ENCODE measurements at places on chromosomes 12 and 14.

GRCh38 chr14:93003945-93004698 lies 81.2 kb downstream of the CHGA start:
- DNase-seq, result no peak

GRCh38 chr12:11885261-11886038 lies 185.3 kb upstream of the BCL2L14 start:
- DNase-seq, result no peak

GRCh38 chr14:85333313-85333712 lies 196.6 kb upstream of the FLRT2 start:
- DNase-seq, result no peak

GRCh38 chr12:106774808-106775524 lies 484 bp downstream of the RIC8B start:
- DNase-seq, result no peak

DNA sequence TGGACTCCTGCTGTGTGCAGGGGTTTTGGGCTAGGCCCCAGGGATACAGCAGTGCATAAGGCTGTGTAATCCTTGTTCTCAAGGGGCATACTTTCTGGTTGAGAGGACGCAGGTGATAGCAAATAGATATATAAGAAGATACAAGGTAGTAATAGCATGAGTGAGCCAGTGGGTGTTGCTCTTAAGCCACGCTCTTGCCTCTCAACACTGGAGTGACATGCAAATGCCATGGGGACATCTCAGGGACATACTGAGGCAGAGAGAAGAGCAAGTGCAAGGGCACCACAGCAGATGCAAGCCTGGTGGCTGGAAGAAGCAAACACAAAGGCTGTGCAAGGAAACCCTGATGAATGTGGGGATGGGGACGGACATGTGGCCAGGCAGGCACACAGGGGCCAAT lies 223.3 kb downstream of the CHST11 start:
- no peak for DNase-seq

- no peak for DNase-seq
Measured at GRCh38 chr12:20555771-20556170, 139.4 kb upstream of the SLCO1C1 start.

DNA sequence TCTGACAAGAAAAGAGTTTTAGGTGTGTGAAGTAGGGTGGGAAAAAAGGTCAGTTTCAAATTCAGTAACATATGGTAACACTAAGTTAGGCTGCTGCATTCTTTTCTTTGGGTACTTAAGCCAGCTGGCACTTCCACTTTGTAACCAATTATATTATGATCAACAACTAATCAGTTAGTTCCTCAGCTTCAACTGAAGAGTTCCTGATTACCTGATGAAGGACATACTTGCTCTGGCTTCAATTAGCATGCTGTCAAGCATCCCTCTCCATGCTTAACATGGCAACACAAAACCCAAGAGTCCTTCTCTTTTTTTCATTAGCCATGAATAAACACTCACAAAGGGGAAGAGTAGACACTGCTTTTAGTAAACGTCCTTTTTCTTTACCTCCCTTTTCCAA lies 6.8 kb upstream of the KANSL2 start:
- no peak for DNase-seq

DNA sequence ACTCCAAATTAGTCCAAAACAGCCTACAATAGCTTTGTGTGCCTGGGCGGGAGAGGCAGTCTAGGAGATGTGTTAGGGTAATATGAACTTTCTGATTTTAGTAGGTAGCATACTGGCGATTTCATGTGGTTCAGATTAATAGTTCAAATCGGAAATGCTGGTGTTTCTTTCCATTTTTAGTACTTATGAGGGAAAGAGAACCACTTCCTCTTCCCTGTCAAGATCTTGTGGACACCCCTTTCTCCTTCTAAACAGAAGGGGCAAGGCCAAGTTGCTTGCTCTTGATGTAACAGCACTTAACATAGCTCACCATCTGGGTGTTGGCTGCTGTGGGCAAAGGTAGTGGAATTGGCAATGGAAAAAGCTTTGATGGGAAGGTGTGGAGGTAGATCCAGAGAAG lies 32.2 kb upstream of the IGF1 start:
- DNase-seq, result no peak

DNA sequence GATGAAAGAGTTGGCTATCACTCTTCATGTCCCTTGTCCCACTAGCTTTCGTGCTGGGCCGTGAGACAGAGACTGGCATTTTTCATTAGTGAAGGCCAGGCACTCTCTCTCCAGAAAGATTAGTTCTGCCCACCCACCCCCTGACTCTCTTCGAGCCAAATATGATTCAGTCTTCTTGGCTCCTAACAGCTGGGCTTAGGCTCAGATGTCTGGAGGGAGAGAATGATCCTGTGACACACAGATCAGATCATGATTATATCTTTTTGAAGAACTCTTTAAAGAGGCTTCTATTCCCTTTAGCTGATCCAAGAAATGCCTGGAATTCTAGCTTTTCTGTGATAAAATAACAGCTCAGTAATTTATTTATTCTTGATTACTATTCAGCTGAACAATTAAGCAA lies 5.2 kb upstream of the GNG2 start:
- DNase-seq, result no peak

- DNase-seq, result no peak
Measured at GRCh38 chr12:102376181-102376747, 104.1 kb downstream of the IGF1 start.

DNA sequence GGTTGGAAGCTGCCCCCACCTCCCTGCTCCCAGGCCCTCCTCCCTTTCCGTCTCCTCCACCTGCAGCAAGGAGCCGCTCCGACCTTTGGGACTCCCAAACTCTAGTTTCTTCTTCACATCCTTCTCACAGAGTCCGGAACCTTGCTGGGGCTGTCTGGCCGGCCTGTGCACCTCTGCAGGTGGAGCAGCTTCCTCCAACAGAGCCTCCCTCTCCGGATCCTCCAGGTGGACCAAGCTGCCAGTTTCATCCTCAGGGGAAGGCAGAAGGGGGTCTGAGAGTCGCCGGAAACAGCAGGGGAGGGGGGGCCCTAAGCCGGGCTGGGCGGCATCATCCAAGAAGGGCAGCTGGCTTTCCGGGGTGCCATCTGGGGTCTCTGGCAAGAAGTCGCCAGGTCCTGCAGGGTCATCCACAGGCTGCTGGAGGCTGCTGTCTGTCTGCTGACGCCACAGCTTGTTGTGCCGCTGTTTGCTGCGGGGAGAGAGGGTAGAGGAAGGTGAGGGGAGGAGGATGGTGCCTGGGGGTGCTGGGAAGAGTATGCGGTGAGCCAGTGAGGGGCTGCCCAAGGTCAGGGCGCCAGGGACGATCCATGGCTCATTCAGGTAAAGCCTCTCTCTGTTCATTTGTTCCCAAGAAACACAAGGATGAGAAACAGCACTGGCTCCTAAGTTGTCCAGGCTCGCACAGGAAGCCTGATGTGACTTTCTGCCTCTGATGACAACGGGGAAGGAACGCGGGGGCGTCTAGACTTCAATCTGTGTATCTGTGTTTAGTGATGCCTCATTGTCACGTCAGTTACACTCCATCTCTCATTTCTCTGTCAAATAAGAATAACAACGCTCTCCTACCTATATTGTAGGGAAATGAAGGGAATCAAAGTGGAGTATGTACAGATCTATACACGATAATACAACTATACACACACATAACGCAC lies 61.3 kb upstream of the CORO1C start:
- DNase-seq, result no peak

DNA sequence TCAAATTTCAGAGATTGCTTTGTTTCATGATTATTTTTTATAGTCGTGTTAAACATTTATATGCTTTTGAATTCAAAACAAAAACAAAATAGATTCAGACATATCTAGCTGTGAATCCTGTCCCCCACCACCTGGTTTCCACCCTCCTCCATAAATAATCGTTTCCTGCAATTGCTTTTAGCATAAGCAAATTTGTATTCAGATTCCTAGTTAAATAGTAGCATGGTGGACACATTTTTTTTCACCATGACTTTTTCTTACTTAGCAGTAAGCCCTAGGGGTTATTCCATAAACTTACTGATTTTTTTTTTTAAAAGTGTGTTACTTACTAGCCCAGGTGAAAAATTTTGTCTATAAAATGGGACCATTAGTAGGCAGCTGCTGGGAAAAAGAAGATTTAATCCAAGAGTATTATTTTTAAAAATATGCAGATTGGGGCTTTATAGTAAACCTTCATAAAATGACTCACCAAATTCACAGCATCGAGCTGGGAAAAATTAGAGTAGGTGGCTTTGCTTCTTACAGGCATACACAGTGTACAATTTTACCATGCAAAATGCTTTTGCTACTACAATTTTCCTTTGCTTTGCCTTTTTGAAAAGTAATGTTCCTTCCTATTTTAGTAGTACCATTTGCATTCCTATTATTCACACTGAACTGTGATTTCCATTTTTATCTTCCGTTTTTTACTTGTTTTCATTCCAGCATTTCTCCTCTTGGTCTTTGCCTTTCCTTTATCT lies 117.8 kb downstream of the BTG1 start:
- DNase-seq, result no peak

DNA sequence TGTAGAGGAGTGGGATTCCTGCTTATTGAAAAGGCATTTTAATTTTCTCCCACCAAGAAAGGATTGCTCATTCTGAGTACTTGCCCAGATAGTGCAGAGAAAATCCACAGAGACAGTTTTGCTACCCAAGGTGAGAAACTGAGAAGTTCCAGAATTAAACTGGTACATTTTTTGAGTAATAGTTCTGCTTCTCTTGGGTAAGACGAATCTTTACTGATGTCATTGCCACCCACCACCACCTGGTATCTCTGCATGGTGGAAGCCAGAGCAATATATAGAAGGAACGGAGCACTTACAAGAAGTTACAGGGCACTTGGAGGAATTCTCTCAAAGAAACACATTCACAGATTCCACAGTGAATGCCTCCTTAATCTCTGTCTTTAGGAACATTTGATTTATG lies 20.7 kb upstream of the FRMD6 start:
- no peak for DNase-seq

- no peak for DNase-seq
Measured at GRCh38 chr12:13816394-13816793, 165.0 kb downstream of the GRIN2B start.

GRCh38 chr12:124388679-124389137 lies 93.8 kb downstream of the RFLNA start:
- no peak for DNase-seq

DNA sequence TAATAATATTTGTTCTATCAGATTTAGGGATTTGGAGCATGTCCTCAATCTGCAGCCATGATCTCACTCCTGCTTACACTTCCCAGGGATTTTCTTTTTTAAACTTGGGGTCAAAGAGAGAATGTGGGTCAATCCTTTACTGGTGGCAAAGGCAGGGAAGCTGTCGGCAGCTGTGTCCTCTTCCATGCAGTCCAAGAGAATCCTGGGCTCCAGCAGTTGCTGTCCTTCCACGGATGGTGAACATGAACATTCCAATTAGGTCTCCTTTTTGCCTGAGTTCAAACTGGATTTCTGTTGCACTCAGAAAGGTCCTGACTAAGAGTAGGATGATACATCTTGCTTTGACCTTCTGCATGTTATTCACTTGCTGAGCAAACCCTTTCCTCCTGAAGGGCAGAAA lies 73.9 kb downstream of the ARL6IP4 start:
- DNase-seq, result no peak

GRCh38 chr14:98945611-98946570 lies 326.1 kb downstream of the BCL11B start:
- DNase-seq, result no peak

DNA sequence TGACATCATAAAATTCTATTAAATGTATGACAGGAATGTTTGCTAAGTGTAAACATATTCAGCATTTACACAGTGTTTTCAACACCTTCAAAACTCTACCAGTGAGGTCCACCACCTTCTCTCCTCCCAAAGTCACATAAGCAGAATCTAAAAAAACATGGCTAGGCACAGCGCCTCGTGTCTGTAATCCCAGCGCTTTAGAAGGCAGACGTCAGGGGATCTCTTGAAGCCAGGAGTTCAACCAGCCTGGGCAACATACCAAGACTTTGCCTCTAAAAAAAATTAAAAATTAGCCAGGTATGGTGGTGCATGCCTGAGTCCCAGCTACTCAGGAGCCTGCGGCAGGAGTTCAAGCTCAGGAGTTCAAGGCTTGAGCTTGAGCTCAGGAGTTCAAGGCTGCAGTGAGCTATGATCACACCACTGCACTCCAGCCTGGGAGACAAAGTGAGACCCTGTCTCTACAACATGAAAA lies 30.0 kb downstream of the NUMB start:
- no peak for DNase-seq

- DNase-seq, result no peak
Measured at GRCh38 chr14:71803539-71804260, 128.5 kb upstream of the RGS6 start.

GRCh38 chr12:2244013-2244861 lies 191.4 kb downstream of the CACNA1C start:
- DNase-seq, result no peak

GRCh38 chr14:81385419-81385818 lies 14.7 kb downstream of the STON2 start:
- no peak for DNase-seq

GRCh38 chr14:69594846-69595245 lies 16.6 kb upstream of the SUSD6 start:
- DNase-seq, result no peak

DNA sequence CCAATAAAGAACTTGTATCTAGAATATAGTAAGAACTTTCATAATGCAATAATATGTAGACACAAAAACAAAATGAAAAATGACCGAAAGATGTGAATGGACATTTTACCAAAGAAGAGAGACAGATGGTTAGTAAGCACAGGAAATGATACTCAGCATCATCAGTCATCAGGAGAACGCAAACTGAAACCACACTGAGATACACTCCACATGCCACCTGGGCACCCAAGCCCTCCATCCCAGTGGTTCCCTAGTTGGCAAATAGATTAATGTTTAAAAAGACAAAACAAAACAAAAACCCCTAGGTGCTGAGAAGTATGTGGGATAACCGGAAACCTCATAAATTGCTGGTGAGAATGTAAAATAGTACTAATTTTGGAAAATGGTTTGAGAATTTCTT lies 26.8 kb upstream of the VPS33A start:
- DNase-seq, result no peak

DNA sequence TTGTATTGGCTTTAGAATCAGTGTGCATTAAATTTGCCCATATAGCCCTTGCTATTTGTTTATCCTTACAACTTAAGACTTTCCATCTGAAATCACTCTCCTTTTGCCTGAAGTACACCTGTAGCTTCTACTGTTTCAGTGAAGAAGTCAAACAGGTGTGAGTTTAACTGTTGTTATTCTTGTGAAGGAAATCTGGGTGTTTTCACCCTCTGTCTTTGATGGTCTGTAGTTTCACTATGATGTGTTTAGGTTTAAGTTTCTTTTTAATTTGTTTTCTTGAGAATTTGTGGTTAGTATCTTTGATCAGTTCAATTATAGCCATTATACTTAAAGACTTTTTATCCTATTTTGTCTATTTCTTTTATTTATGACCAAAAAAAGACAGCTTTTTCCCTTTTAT lies 68.9 kb upstream of the BBS10 start:
- DNase-seq, result no peak
